ENCODE measurements at places on chromosomes 3 and 15.

GRCh38 chr15:31344823-31345605 lies 18.4 kb downstream of the KLF13 start:
- DNase-seq: no peak

DNA sequence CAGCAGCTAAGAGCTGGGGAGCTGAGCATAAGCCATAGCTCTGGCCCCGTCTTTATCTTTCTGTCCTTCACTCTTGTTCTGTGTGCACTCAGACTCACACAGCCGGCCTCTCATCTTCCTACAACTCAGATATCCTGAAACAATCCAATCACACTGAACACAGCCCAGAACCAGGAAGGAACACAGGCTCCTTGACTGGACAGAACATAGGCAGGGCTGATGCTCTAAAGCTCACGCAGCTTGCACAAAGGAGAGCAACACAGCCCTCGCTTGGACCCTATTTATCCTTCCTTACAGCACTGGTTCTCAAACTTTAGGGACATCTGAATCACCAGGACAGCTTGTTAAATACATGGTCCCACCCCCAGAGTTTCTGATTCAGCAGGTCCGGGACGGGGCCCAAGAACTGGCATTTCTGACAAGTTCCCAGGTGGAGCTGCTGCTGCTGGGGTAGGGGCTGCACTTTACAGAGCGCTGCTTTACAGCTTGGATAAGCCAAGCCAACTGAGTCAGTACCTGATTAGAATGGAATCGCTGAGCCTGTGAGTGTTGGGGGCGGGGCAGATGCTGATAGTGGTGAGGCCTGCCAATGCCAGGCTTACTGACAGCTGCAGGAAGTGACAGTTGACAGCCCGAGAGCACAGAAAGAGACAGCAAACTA lies 65.1 kb downstream of the MRPL46 start:
- DNase-seq: no peak

DNA sequence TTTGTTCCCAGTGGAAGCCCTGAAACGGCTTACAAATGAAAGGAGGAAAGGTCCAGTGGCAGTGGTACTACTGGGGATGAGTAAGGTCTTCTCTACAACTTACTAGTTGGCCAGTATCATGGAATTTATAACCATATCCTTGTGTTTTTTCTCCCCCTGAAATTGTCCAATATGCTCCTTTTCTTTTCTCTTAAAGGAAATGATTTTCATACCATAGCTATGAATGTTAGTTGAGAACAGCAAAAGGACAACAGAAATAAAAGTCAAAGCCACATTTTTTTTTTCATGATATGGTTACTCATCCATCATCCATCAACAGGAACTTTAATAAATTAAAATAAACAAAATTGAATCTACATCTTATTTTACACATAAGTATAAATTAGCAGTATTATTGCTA lies 450.4 kb downstream of the MFSD1 start:
- DNase-seq: no peak

DNA sequence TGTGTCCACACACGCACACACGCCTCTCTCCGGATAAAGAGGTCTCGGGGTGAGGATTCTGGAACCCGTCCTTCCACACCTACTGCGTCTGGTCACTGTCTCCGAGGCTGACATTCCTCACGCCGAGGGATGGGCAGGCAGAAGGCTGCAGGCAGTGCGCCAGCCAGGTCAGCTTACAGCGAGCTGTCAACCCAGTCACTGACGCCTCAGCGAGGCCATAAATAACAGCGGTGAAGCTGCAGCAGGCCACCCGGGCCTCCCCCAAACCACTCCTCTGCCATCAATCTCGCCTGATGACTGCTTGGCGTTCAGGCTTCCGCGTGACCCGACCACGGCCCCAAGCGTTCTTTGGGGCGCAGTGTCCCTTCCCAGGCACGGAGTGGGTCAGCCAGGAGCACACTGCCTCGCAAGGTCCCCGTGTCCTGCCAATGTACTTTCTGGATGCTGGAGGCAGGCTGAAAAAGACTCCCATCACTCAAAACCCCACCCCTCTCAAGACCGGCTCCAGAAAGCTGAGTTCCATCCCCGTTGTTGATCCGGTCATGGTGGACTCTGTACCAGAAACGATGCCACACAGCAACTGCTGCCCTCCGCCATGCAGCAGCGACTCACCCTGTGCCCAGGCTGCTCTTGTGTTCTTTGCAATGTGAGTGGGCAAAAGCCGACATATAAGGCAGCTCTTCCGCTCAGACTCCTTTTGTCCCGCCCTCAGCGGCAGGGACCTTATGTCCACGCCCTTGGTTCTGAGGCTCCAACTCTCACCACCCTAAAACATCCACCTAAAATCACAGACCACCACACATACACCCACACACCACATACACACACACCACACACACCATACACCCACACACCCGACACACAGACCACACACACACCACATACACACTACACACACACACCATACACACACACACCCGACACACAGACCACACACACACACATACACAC lies 27.1 kb downstream of the CPN2 start:
- no peak for DNase-seq

GRCh38 chr15:91253605-91254004 lies 153.5 kb downstream of the SV2B start:
- DNase-seq: no peak

DNA sequence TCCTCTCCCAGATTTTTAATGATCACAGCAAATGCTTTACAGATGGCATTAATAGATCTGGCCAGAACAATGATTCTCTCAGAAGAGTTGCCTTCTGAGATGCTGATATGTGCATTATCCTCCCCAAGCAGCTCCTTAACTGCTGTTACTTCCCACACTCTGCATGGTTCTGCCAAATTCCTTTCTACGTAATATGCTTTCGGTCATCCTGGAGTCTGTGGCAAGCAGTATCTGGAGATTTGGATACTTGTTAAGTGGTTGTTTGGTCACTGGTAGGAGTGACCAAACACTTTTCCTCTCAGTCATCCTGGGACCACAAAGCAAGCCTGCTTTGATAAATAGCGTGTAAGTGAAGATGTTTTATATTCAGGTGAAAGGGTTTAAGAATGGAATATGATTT lies 71.1 kb upstream of the CCNL1 start:
- no peak for DNase-seq
